ENCODE measurements at places on chromosomes 13 and 19.

- peak; percentile 1 for DNase-seq
- H3K4me3 ChIP-seq, result peak overlapping the region; percentile 73
- no peaks in the 10 kb centered on the region for H3K4me1 ChIP-seq
- H3K36me3 ChIP-seq, result peaks cover 17% of the 10 kb centered on the region
- peaks cover 15% of the 10 kb centered on the region for H3K27me3 ChIP-seq
- H3K27ac ChIP-seq, result peak overlapping the region; percentile 73
These were observed 521 bp upstream of the NUP58 start for GRCh38 chr13:25300861-25301346.

GRCh38 chr13:31675440-31675953 lies 63.8 kb upstream of the RXFP2 start:
- H3K4me3 ChIP-seq, result no peak overlapping the region
- no peak overlapping the region for H3K27ac ChIP-seq
- peaks cover 9% of the 10 kb centered on the region for H3K4me1 ChIP-seq
- H3K36me3 ChIP-seq, result peaks cover 2% of the 10 kb centered on the region

DNA sequence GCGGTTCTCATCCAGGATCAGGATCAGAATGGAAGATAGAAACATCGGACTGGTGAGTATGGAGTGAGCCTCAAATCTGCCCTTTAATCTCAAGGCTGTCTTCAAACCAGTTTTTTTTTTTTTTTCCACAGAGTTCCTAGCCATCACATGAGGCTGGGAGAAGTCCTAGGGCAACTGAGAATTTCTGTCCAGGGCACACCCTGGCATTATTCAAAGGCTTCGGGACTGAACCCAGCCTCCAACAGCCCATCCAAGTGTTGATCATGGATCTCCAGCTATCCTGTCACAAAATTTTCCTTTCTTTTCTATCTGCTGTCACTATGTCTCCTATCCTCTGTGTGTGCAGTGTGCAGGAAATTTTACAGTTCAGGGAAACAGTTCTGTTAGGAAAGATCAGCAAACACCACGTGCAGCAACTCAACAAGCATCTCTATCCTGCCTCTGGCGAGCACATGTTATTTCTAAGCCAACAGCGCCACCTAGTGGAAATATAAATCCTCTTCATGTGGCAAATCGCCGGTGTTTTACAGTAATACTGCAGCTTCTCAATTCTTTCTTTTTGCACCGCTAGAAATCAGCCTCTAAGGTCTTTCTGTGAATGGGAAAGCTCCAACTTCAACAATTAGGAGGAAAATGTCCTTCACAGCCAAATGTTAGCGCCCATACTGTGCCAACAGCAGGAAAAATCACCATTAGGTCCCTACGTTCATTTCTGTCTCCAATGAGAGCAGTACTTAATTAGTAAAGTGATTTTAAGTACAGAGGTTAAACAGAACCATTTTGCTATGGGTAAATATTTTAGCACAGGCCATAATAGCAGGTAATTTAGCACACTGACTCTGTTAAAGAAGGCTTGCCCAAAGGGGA lies 21.4 kb upstream of the ZNF181 start:
- no peaks in the 10 kb centered on the region for H3K27me3 ChIP-seq
- H3K4me1 ChIP-seq, result no peaks in the 10 kb centered on the region
- no peaks in the 10 kb centered on the region for H3K36me3 ChIP-seq
- no peak overlapping the region for H3K4me3 ChIP-seq
- no peak overlapping the region for H3K27ac ChIP-seq

GRCh38 chr19:49555600-49556411 lies 24.6 kb downstream of the NOSIP start:
- H3K4me1 ChIP-seq, result no peaks in the 10 kb centered on the region
- H3K27me3 ChIP-seq, result no peaks in the 10 kb centered on the region
- no peak overlapping the region for H3K27ac ChIP-seq
- DNase-seq, result no peak
- H3K4me3 ChIP-seq, result no peak overlapping the region
- H3K36me3 ChIP-seq, result peaks cover 49% of the 10 kb centered on the region

DNA sequence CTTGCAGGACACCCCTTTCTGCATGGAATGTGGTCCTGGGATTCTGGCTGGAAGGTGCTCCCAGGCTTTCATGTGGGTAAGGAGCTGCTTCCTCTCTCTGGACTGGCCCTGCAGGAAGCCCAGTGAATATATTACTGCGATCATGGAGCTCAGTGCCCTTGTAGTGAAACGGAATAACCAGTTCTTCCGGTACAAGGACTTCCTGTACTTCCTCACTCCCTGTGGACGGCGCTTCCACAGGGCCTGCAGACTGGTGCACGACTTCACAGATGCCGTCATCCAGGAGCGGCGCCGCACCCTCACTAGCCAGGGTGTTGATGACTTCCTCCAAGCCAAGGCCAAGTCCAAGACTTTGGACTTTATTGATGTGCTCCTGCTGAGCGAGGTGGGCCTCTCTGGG lies 8.0 kb downstream of the CYP4F8 start:
- H3K4me1 ChIP-seq, result peaks cover 17% of the 10 kb centered on the region
- H3K27ac ChIP-seq, result no peak overlapping the region
- DNase-seq, result peak; percentile 41

- H3K4me3 ChIP-seq, result no peak overlapping the region
- peaks cover 29% of the 10 kb centered on the region for H3K36me3 ChIP-seq
- H3K27me3 ChIP-seq, result no peaks in the 10 kb centered on the region
- H3K27ac ChIP-seq, result no peak overlapping the region
- DNase-seq, result no peak
These were observed 5.8 kb downstream of the CBARP start for GRCh38 chr19:1231729-1232637.

GRCh38 chr19:32201636-32202051 lies 143.8 kb upstream of the ZNF507 start:
- H3K4me3 ChIP-seq, result no peak overlapping the region
- H3K4me1 ChIP-seq, result no peaks in the 10 kb centered on the region
- no peaks in the 10 kb centered on the region for H3K36me3 ChIP-seq
- H3K27me3 ChIP-seq, result no peaks in the 10 kb centered on the region
- no peak for DNase-seq
- no peak overlapping the region for H3K27ac ChIP-seq

DNA sequence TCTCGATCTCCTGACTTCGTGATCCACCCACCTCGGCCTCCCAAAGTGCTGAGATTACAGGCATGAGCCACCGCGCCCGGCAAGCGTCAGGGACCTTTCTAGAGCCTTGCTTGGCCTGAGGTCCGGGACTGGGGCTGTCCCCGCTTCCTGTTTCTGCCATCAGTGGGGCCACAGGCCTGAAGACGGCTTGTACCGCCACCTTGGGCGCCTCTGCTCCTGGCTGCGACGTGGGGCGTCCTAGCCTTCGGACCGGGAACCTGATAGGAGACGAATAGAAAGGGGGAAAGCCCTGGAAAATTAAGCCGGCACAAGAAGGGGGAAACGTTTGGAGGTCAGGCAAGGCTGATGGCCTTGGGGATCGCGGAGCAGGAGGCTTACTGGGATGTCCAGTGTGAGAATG lies 35.1 kb downstream of the RNF6 start:
- H3K36me3 ChIP-seq, result peaks cover 17% of the 10 kb centered on the region
- DNase-seq, result peak; percentile 1
- no peaks in the 10 kb centered on the region for H3K4me1 ChIP-seq
- H3K4me3 ChIP-seq, result peak overlapping the region; percentile 84
- no peaks in the 10 kb centered on the region for H3K27me3 ChIP-seq

- no peaks in the 10 kb centered on the region for H3K27me3 ChIP-seq
- no peak for DNase-seq
- no peak overlapping the region for H3K27ac ChIP-seq
- no peaks in the 10 kb centered on the region for H3K36me3 ChIP-seq
- H3K4me1 ChIP-seq, result no peaks in the 10 kb centered on the region
These were observed 353.9 kb downstream of the NDFIP2 start for GRCh38 chr13:79834876-79835275.

DNA sequence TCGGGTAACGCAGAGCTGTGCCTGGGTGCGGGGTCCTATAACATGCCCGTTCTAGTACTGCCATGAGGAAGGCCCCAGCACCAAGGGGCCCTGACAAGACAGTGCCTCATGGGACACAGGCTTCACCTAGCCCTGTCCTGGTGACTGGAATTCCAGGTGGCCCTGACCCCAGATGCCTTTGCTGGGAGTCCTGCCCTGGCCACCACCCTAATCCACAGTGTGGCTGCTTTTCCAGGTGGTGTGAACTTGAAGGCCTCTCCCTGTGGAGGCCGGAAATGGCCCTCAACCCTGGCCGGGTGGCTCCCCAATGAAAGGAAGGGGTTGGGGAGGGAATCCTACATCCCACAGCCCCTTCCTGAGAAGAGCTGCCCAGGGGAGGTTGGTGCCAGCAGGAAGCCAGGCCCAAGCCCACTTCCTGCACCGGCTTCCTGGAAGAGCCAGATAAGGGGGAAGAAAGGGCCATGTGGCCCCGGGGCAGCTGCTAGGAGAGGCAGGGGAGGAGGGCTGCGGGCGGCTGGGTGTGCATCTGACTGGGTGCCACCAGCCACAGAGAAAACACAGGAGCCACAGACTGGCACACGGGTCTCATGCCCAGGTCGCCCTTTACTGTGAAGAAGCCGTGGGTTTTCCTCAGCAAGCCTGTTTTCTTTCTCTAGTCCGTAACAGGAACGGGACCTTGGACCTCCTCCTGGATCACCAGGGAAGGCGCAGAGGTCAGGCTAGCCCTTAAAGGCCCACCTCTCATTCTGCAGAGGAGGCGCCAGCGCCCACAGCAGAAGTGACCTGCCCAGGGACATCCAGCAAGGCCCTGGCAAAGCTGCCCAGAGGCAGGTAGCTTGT lies 4.7 kb downstream of the LSM4 start:
- H3K27ac ChIP-seq, result no peak overlapping the region
- no peak for DNase-seq
- H3K36me3 ChIP-seq, result peaks cover 16% of the 10 kb centered on the region
- H3K4me1 ChIP-seq, result peaks cover 22% of the 10 kb centered on the region
- H3K27me3 ChIP-seq, result no peaks in the 10 kb centered on the region
- no peak overlapping the region for H3K4me3 ChIP-seq

GRCh38 chr13:41034881-41035280 lies 15.8 kb upstream of the ELF1 start:
- no peaks in the 10 kb centered on the region for H3K27me3 ChIP-seq
- H3K4me3 ChIP-seq, result no peak overlapping the region
- H3K4me1 ChIP-seq, result peaks cover 12% of the 10 kb centered on the region
- H3K27ac ChIP-seq, result no peak overlapping the region
- no peaks in the 10 kb centered on the region for H3K36me3 ChIP-seq
- no peak for DNase-seq
